ENCODE measurements at places on chromosomes 6 and 20.

- DNase-seq = no peak
Measured at GRCh38 chr20:46253391-46253790, 54.9 kb downstream of the CDH22 start.

- DNase-seq = no peak
Measured at GRCh38 chr6:101417900-101418299, 24.4 kb downstream of the GRIK2 start.

DNA sequence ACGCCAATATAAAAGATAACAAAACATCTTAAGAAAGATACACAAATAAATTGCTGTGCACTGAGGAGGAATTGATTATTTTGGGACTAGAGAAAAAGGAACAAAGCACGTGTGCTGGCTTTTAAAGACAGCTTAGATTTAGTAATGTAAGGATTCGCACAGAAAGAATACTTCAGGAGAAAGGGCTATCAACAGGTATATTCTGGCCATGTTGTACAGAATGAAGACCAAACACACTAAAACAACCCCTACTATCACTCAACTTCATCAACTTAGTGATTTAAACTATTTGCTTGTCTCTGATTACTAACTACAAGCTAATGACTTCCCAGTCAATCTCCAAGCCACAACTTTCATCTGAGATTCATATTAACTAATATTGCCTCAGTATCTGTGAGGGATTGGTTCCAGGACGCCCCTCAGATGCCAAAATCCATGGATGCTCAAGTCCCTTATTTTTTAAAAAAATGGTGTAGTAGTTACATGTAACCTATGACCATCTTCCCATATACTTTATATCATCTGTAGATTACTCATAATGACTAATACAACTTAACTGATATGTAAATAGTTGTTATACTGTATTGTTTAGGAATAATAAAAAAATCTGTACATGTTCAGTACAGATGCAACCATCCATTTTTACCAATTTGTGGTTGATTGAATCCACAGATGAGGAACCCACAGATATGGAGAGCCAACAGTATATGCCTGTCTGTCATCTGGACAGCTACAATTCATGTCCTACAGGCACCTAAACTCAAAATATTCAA lies 4.5 kb downstream of the DEK start:
- no peak for DNase-seq

DNA sequence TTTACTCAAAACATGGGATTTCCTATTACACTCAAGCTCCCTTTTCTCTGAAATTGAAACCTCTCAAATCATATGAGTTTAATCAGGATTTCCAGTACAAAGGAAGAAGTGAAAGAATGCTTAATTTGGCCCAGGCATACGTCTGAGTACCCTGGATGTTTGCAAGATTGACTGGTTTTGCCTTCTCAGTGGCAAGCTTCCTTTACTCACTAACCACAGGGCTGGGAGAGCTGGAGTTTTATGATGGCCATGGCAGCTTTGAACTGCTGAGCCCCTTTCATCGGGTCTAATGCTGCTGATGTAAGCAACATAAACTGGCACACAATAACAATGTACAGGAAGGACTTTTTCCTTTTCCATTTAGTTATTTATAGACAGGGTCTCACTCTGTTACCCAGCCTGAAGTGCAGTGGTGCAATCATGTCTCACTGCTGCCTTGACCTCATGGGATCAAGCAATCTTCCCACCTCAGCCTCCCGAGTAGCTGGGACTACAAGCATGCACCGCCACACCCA lies 194.8 kb downstream of the SLC35F1 start:
- DNase-seq = no peak

- no peak for DNase-seq
Measured at GRCh38 chr6:47258724-47259347, 50.9 kb downstream of the TNFRSF21 start.

- no peak for DNase-seq
Measured at GRCh38 chr20:58239216-58239615, 10.8 kb upstream of the ANKRD60 start.

DNA sequence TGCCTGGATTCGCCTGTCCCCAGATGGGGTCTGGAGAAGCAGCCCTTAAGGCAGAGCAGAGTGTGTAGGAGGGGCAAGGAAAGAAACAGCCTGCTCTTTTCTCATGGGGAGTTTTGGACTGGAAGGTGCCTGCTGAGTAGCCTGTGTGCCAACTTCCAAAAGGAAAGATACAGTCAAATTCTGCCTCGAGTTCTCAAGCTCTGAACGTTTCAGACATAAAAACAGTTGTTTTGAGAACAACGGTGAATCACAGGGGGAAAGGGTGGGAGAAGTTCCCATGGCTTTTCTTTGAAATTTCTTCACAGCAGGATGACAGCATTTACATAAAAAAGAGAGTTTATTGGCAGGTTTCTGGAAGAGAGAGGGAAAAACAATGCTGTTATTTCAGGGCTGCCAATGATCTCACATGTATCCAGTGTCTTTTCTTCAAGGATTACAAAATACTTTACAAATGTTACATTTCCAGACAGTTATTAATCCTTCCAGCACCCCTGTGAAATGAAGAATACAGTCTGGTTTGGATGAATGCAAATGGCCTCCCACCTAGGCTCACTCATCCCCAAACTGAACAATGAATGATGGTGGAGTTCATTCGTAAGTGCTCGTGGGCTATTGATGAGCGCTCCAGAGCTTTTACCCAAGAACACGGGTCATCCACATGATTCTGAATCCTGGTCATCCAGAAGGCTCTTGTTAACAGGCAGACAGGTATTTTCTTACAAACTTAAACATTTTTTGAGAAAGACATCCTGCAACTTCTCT lies 33.8 kb upstream of the ECI2 start:
- no peak for DNase-seq

DNA sequence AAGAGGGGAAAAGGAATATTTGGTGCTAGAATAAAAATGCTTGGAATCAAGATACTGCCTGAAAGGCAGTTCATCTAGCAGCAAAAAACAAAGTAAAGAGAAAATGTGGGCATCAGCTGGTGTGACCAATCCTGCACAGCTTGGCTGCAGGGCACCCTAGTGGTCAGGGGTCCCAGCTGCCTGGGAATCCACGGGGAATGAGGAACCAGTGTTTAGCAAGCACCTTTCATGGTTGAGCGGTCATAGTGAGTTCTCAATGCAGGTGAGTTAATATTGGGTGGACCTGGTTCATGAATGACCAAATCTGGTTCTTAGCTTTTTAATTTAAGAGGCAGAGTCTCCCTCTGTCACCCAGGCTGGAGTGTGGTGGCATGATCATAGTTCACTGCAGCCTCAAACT lies 53.3 kb downstream of the CAP2 start:
- no peak for DNase-seq

DNA sequence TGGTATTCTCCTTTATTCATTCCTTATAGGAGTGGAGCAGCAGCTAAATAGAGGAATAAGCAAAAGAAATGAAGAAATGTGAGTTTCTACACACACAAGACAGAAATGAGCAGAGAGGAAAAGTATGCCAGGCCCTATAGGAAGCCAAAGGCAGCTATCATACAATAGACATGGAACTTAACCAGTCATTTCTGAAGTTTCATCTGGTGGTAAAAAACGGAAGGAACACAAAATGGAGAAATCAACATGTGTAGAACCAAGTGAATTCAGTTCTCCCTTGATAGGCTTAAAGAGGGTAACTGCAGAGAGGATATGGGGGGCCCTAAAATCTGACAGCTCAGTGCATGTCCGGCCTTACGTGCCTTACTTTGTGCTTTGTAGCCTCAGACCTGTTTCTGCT lies 44.6 kb downstream of the TSBP1 start:
- DNase-seq = no peak

DNA sequence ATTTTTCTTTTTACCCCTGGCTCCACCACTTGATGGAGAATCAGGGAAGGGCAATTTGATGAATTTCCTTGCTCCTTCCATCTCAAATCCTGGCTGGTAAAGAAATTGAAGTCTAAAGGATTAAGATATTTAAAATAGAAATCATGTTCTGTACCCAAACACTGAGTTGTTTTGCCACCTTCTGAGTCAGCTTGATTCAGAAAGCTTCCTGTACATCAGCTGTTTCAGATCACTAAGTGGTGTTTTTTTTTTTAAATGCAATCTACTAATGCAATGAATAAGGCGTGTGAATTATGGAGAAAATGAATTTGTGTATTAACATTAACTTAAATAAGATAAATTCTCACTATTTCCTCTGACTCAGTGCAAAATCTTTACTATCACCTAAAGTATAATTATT lies 11.5 kb upstream of the POPDC3 start:
- no peak for DNase-seq

DNA sequence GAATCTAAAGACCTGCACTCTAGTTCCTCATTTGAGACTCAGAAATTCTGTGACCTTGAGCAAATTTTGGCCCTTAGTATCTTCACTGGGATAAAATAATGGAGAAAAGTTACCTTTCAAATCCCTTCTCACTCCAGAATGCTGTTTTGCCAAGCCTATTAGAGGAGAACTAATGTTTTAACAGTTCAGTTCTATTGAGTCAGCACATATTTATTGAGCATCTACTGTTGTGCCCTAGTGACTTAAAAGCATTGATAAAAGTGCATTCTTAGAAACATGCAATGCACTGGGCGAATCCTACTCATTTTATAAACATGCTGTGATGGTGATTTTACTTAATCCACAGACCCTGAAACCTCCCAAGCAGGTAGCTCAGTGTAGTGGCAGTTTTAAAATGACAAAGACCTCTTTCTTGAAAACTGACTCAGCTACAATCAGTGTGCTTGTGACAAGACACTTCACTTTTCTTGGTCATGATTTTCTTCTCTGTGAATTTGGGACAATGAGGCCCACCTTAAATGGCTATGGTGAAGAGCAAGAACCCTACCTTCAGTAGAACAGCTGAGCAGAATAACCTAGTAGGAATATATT lies 312.0 kb downstream of the ALDH8A1 start:
- DNase-seq = no peak

- DNase-seq = no peak
Measured at GRCh38 chr20:21182832-21183563, 57.1 kb downstream of the KIZ start.

- DNase-seq = peak; percentile 99
Measured at GRCh38 chr20:33992923-33993575, 662 bp upstream of the RALY start.

- DNase-seq = no peak
Measured at GRCh38 chr6:2449572-2449940, 204.2 kb upstream of the GMDS start.

- DNase-seq = no peak
Measured at GRCh38 chr20:57476084-57476526, 48.8 kb downstream of the CTCFL start.

- peak; percentile 60 for DNase-seq
Measured at GRCh38 chr20:31661625-31662371, 24.1 kb downstream of the COX4I2 start.

DNA sequence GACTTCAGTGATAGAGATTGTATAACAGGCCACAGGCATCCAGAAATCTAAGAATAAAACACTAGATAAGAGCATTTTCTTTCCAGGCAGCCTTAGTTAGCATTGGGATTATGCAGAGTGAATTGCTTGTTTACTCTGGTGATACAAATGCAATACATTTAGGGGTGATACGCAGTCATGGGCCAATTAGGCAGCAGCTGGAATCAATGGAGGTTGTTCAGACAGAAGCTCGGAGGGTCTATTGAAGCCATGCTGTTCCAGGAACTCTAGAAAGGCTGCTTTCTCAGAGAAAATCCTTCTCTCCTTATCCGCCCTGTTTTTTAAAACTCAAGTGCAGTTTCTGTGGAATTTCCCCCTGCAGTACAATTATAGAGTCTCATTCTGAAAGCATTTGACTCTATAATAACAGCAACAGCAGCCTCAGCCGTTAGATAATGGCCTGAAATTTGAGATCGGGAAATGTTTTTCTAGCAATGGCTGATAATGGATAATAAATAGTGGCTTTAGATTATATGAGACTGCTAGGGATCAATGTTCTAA lies 364.3 kb upstream of the HS3ST5 start:
- no peak for DNase-seq

DNA sequence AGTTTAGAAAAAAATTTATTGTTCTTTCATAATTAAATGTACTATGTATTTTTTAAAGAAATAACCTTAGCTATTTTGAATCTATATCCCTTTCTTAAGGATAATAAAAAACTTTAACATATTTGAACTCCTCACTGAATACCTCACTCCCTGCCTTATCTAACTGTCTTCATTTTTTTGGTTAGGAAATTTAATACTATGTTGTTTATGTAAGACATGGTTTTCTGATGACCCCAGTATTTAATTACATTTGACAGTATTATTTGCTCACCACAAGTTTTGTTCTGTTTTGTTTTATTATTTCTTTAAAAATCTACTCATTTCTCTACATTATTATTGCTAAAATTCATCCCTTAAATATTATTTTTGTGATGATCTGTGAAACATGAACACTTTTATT lies 394.4 kb upstream of the ADGRB3 start:
- DNase-seq = no peak

GRCh38 chr6:56278171-56278591 lies 30.8 kb upstream of the COL21A1 start:
- no peak for DNase-seq

- DNase-seq = no peak
Measured at GRCh38 chr20:37383229-37383989, 37.5 kb downstream of the SRC start.

DNA sequence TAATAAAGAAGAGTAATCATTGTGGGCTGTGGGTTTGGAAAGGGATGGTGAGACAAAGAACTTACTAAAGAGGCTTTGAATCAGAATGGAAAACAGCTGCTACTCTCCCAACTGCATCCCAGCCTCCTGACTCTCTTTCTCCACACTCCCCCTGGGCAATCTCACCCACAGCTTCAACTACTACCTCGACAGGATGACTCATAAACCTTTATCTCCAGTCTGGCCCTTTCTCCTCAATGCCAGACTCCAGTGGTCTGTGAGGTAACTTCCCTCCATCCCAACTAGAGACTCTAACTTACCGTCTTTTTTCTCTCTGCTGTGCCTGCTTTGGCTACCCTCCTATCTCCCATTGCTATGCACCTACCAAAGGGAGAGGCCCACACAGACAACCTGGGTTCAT lies 135.3 kb upstream of the RREB1 start:
- no peak for DNase-seq

DNA sequence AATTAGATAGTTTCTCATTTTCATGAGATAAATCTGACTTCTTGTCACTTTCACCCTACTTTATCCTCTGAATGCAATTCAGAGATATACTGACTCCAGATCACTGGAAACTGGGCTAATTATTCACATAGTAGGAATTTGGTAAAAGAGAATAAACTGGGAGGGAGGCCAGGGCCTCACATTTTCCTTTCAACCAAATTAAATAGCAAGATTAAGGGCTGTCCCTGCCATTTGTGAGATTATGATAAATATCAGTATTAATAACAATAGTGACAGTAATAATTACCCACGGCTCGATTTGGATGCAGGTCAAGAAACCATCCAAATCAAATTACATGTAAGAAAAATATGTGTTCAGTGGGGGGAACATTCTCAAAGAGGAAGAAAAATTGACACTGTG lies 140.5 kb downstream of the CD83 start:
- DNase-seq = no peak

- DNase-seq = no peak
Measured at GRCh38 chr6:3258201-3258600, 546 bp upstream of the PSMG4 start.

DNA sequence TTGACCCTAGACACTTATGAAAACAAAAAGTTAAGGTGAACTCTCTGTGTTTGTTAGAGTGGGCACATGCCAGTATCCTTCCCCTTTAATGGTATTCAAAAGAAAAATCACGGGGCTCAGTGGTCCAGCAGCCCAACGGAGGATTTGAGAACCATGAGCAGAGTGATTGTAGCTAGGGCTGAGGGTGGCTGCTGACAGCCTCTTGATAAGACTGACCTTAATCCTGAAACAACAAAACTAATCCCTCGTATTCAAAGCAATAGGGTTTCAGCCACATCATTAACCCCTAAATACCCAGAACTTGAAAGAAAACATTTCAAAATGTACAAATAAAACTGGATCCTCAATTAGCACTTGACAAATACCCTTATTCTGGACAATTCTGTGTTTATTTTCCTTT lies 95.1 kb downstream of the SNAP25 start:
- no peak for DNase-seq

Data from stimulated activated CD4-positive, alpha-beta T cell treated with anti-CD3 and anti-CD28 coated beads, Interleukin-2, amount 100 ng/mL, for 4 hours (primary cell).